Stimulated activated CD4-positive, alpha-beta T cell treated with anti-CD3 and anti-CD28 coated beads, Interleukin-12 subunit alpha, Interleukin-12 subunit beta, amount 100 ng/mL, for 24 hours (primary cell): ENCODE measurements at places on chromosomes 7 and 10.

DNA sequence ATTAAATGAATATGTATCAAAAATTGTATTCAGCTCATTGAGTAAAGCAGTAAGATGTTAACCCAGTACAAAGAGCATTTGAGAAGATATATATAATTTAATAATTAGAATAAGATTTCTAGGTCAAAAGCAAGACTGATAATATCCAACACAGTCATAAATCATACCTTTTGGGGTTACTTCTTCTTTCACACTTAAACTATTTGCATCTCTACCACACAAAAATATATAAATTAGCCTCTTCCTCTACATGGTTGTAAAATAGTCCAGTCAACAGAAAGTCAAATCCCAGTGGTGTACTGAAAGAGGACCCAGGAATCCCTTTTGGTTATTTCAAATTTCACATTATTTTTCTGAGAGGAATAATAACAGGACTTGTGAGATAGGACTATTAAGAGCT lies 204.6 kb upstream of the INHBA start:
- DNase-seq: no peak

DNA sequence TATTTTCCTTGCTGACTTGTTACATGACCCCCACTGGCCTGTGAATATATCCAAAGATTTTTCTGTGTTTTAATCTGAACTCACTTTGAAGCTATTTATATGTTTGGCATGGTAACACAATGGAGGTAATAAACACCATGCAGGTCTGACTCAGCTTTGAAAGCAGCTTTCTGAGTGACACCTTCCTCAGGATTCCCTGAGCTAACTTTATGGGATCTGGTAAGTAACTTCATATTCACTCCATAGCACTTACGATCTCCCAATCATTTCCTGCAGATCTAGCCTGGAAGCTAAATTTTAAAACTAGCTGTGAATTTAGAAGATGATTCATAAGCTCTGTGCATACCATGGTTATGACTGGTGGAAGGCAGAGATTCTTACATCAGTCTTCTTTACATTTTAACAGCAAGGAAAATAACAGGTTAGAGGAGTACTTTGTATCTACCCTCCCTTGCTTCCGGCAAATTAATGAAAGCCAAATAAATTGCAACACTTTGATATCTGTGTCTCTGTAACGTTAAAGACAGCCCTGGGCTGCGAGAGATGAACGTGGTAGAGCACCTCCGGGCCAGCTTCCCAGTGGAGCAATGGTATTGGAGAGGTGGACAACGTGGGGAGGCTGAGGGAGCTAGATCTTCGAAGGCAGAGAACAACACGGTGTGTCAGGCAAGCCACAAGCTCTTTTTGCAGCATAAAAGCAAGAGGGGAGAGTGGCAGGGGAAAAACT lies 170.2 kb upstream of the KLF14 start:
- DNase-seq: no peak

DNA sequence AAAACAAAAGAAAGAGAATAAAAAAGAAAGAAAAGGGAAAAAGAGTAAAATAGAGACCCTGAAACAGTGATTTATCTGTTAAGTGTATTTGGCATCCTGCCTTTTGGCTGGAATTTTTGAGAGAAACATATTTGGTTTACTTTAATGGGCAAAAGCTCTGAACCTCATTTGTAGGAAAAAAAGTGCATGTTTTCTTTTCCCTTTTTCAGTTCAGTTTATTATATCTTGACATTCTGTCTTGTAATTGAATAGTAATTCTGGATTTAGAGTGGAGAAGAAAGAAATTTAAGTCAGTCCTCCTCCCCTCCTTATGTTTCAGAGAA lies 69.5 kb downstream of the ARID5B start:
- no peak for DNase-seq

DNA sequence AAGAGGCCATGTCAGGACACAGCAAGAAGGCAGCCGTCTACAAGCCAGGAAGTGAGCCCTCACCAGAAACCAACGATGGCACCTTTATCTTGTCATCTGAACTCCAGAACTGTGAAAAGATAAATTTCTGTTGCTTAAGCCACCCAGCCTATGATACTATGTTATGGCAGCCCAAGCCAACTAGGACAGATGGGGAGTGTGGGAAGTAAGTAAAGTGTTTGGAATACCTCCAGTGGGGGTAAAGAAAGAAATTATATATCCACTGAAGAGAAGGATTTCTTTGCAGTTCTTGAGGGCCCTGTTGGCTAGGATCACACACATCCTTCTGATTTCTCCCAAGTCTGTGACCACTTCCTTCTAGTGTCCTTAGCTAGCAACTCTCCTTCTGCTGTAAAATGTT lies 384.4 kb downstream of the TNS3 start:
- no peak for DNase-seq

- no peak for DNase-seq
Observed at GRCh38 chr7:36103837-36104561, 49.1 kb upstream of the EEPD1 start.

DNA sequence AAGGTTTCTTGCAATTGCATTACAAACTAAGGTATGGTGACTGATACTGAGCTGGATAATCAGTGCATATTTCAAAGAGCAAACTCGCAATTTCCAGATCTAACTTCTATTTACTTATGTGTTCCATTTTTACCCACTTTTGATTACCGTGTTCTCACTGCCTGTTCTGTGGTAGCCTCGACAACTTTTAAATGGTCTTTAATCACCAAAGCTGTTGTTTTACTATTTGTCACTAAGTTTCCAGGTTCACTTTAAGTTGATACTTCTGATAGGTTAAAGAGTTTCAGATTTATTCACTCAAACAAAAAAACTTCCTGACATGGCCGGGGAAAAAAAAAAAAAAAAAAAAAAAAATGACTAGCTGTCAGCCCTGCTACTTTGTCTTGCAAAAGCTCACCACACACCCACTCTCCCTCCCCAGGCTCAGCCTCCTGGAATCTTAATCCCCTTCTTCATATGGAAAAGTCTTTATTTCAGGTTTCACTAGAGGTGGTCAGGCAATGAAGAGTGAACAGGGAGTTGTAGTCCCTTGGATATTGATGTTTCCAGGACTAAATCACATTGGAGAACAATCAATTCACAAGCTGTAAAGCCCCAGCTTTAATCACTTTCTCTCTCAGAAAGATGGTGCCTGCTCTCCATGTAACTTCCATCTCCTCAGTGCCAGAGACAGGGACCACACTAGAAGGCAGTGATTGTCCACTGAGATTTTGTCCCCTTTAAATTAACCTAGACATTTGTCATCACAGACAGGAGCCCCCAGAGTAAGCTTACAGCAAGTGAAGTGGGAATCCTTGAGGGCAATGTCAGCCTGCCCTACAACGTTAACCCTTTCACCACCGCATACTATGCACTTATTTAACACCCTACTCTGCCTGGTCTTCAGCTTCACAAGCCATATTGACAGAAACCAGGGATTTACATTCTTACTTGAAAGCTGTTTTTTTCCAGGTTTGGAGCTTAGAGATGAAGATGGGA lies 749.1 kb upstream of the SORCS1 start:
- no peak for DNase-seq

DNA sequence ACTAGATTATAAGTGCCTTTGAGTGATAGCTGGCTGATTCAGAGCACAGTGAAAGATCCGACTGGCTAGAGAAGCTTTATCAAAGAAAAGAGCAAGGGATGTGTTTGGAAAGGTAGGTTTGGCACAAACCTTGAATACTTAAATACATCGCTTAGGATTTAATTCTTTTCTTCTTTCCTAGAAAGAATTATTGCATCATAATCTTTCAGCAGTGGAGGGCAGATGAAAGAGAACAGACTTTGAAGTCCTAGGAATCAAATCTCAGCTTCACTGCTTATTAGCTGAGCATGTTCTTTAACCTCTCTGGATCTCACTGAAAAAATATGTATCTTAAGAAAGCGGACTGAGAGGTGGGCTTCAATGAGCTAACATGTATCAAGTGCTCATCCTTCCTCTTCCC lies 122.8 kb downstream of the ZNF365 start:
- DNase-seq: no peak

DNA sequence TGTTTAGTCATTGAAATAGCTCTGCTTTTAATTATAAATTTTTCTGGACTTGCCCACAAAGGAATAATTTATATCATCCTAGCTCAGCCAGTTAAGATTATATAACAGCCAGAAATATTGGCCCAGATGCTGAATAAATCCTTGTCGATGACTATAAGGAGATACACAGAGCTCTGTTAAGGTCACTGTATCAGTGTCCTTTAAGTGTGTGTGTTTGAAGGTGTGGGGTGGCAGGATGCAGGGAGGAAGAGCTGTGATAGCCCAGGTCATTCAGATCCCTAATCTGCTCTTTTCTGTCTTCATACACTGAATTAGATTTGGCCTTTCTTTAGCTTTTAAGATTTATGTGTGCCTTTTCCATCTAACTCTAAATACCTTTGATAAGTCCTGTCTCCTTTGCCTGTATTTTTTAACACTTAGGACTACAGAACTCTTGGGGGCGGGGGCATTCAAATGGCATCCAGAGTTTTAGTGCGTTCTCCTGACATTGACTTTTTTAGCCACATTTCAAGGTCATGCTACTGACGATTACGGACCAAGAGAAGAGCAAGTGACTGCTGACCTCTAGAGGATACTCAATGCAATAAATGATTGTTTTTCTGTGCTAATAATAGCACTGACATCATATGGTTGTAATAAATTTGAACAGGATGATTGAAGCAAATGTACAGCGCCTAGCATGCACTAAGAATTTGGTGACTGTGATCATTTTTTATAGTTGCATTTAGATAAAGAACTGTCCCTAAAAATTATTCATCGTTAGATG lies 172.3 kb downstream of the CACNB2 start:
- no peak for DNase-seq

DNA sequence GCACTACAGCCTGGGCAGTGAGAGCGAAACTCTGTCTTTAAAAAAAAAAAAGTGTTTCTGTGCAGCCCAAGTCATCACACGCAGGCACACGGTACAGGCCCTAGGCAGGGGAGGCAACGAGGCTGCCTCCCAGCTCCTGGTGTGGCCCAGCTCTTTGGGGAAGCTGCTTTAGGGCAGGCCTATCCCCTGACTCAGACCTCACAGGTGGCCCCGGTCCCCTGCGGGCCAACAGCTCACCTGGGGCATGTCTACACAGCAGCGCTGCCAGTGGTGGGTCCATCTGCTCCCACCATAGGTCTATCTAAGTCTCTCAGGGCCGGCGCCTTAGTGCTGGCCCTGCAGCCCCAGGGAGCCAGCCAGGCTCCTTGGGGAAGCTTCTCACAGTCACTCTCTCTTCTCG lies 31.4 kb downstream of the ZAN start:
- no peak for DNase-seq

- no peak for DNase-seq
Observed at GRCh38 chr7:101488826-101489572, 126.3 kb downstream of the COL26A1 start.

GRCh38 chr7:100852048-100852872 lies at the start of gene SLC12A9:
Gene SLC12A9 (plus strand): TSS chr7:100852713. CDS start chr7:100854198, 1,485 bp downstream.
- DNase-seq: peak; percentile 74

DNA sequence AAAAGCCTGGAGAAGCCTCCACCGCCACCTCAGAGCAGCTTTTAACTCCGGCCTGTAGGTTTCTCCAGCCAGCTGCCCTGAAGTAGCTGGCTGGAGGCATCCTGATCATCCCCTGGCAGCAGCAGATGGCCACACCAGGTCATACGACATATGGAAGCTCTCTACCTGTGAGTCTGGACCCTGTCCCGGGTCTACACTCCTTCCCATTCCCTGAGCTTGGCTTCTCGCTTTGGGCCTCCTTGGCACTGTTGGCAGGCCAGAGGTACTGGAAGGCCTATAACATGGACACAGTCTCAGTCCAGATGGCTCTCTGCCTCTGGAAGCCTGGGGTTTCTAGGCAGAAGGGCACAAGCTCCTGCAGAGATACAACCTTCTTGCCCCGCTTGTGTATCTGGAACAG lies 43.5 kb upstream of the TRIM8 start:
- DNase-seq: no peak

DNA sequence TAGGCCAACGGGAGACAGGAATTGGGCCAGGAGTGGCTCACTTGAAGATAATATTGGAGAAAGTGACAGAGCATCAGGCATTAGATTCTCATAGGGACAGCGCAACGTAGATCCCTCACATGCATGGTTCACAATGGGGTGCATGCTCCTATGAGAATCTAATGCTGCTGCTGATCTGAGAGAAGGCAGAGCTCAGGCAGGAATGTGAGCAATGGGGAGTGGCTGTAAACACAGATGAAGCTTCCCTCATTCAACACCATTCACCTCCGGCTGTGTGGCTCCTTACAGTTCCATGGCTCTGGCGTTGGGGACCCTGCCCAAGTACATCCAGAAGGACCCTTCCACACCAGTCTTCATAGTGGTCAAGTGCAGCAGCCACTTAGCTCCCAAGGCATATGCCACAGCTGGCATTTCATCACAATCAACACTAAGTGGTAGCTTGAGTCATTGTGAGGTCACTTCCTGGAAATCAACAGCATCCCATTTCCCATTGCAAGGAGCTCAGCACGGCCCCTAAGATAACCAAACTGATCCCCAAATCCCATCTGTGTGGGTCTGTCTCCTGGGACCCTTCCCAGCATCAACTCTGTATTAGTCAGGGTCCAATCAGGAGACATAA lies 174.5 kb downstream of the TPST1 start:
- no peak for DNase-seq

GRCh38 chr10:78335691-78336401 lies 302.2 kb downstream of the RPS24 start:
- DNase-seq: no peak

DNA sequence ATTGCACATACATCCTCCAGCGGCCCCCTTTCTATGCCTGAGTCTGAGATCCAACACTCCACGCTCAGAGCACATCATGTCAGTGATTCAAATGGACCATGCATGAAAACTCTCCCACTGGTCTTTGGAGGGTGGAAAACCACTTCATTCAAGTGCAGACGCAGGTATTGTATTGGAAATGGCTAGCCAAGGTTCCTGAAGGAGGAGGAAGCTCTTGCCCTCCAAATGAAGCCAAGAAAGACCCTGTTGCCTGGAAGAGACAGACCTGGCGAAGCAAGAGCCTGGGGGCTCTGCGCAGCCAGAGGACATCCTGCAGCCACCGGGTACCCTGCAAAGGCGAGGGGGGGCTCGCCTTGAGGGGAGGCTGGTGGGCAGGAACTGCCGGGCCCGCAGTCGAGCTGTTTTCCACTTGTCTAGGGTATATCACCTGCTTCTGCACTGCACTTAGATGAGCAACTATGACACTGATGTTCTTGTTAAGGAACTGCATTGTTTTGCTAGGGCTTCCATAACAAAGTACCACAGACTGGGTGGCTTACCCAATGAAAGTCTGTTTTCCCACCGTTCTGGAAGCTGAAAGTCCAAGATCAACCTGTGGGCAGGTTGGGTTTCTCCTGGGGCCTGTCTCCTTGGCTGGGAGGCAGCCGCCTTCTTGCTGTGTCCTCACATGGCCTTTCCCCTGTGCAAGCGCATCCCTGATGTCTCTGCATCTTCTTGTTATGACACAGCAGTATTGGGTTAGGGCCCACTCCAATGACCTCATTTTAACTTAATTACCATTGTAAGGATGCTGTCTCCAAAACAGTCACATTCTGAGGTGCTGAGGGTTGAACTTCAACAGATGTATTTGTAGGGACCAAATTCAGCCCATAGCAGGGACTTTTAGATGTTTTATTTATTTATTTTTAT lies 233.4 kb downstream of the ARHGAP12 start:
- DNase-seq: no peak

DNA sequence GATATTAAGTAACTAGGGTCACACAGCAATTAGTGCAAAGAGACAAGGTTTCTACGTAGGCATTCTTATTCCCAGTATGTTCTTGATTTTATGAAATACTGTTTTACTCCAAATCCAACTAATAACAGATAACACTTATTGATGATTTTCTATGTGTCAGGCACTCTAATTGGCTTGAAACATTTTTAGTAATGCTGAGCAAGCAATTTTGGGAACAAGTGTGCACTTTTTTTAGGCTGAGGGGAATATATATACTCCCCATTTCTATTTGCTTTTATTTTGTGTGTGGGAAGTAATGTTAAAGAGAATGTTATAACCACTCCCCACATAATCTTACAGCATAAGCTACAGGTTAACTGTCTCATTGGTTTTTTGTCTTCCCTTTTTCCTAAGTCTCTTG lies 4.2 kb upstream of the SORCS1 start:
- DNase-seq: no peak
